ENCODE measurements at places on chromosomes 4 and X.

GRCh38 chr4:22778547-22779163 lies 85.9 kb downstream of the GBA3 start:
- DNase-seq: no peak

- DNase-seq: no peak
Measured at GRCh38 chr4:141410839-141411238, 190.1 kb downstream of the ZNF330 start.

DNA sequence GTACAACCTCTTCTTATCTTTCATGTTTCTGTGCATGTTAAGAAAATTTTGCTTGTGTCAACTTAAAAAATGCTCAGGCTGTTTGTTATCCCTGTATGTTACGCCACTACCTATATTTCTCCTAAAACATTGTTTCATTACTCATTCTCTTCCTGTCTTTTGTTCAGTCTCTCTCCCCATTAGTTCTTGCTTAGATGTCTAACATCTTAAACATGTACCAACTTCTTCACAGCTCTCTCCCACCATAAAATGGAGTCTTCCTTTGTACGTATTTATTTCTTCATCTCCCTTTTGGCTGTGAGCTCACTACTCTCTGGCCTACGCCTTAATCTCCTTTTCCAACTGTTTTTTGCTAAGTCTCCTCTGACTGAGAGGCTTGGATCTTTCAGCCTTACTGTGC lies 36.4 kb downstream of the PCDH7 start:
- DNase-seq: no peak

- DNase-seq: no peak
Measured at GRCh38 chr4:23061431-23061830, 368.7 kb downstream of the GBA3 start.

GRCh38 chr4:145784036-145784435 lies 104.1 kb downstream of the C4orf51 start:
- DNase-seq: no peak

DNA sequence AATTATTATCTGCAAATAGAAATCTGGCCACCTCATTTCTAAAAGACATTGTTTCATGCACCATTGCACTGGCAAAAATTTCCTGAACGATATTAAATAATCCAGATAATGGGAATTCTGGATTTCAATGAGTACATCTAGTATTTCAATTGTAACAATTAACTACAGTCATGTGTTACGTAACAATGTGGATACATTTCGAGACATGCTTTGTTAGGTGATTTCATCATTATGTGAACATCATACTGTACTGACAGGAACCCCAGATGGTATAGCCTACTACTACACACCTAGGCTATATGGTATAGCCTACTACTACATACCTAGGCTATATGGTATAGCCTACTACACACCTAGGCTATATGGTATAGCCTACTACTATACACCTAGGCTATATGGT lies 14.8 kb downstream of the LAMTOR3 start:
- DNase-seq: no peak

DNA sequence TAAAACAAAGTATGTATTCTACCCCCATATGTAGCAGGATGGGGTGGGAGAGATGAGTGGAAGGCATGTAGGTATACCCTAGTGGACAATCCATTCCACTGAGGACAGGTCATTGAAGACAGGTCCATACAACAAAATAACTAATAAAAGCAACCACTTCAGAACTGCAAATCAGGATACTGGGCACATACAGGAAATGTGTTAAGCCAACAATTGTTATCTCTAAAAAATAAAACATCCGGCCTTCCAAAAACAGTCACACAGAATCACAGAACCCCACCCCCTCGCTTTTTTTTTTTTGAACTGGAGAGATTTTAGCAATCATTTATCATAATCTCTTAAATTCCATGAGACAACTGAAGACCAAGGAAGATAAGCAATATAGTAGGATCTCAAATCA lies 112.9 kb downstream of the FRYL start:
- DNase-seq: no peak

DNA sequence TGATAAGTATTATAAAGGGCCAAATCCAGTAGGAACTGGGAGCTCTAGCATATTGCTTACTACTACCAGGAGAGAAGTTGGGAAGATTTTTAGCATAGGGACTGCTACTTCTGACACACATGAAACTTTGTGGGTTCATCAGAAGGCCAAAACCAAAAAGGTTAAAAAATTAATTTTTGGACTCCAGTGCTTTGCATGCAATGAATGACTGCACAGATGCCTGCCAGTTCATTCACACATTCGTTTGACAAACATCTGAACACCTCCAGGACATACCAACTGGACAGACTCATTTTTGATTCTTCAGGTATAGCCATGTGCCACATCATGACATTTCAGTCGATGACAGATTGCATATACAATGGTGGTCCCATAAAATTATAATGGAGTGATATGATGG lies 79.8 kb downstream of the MID1IP1 start:
- no peak for DNase-seq

DNA sequence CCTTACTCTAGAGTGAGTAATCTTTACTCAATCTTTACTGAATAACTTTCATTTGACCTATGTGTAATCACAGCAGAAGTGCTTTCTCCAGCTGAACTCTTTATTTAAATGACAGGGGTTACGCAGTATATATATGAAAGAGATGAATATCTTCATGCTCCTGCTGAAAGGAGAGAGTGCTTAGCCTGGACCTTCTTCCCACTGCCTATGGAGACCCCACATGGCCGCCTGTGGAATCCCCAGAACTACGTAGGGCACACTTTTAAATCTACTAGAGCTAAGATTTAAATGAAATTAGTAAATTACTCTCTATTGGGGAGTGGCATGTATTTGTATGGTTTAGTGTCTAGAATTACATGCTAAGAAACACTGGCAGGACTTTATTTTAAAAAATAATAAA lies 391.2 kb downstream of the ANKRD50 start:
- DNase-seq: no peak

GRCh38 chr4:95178938-95179337 lies 369.8 kb downstream of the UNC5C start:
- no peak for DNase-seq

DNA sequence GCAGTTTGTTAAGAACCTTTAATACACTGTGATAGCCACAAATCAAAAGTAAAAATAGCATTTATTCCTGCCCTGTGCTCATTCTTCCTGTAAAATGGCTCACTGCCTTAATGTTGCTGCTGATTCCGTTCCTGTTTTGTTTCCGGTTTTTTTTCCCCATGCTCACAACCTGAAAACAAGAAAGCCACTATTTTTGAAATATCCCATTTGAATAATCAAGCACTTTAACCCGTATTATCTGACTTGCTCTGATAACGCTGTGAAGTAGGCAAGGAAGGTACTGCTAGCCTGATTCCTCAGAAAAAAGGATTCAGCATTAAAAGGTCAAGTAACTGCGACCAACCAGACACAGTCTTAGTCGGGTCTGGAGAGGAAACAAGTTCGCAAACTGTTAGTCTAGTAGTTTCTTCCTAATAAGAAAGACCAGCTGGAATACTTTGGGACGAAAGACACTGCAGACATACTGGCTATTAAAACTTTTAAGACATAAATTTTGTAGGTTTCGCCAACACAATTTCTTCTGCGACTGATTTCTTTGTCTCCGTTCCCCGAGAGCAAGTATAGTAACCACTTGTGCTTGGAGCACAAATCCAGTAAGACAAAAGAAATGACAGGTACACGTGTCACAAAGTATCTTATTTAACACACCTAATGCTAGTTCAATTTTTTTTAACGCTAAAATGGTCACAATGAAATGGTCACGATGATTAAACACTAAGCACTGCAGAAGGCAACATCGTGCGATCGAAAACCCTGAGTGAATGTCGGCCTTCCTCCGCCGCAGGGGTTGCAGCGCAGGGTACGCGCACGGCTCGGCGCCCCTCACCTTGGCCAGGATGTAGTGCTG lies 802 bp downstream of the COX18 start:
- no peak for DNase-seq

- no peak for DNase-seq
Measured at GRCh38 chrX:68462197-68462596, 28.9 kb upstream of the OPHN1 start.

DNA sequence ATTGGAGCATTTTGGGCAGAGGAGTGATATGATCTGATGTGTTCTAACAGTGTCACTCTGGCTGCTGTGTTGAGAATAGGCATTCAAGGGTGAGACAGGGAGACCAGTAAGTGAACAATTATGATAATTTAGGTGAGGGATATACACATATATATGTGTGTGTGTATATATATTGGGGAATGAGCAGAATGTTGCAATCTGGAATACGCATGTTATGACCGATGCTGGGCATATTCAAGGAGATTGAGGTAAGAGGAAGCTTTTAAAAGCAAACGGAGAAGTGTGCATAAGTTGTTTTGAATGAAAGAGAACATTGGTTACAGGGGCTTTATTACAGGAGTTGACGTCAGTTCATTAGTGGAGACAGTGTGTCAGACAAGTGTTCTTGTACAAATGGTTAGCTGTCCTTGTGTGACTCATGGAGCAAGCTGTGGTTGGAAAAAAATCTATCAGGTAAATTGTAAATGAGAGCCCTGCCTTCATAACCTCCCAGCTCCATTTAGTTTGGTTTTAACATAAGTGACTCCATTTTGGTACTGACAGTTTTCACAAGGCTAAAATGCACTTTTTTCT lies 442.5 kb upstream of the LCORL start:
- DNase-seq: no peak

DNA sequence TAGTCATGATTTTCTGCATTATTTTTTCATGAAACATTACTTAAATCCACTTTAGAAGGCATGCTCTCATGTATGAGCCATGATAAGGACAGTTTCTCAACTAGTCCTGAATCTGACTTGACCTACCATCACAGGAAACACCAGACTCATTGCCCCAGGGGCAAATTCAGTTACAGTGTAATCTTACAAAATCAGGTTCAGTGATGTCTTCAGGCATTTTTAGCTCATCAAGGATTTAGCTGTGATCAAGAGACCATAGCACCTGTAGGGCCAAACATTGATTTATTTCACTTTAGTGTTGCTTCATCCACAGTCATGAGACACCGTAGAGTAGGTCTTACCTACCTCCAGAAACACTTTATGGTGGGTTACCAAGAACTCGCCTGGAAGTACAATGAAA lies 3.1 kb upstream of the TASL start:
- DNase-seq: no peak

GRCh38 chrX:139826065-139827044 lies 106.5 kb downstream of the ATP11C start:
- DNase-seq: no peak

- DNase-seq: no peak
Measured at GRCh38 chr4:20493761-20494353, 206.4 kb upstream of the PACRGL start.

GRCh38 chr4:24932515-24933225 lies 19.8 kb upstream of the CCDC149 start:
- DNase-seq: no peak

- no peak for DNase-seq
Measured at GRCh38 chrX:153439977-153440376, 5.9 kb downstream of the TREX2 start.

DNA sequence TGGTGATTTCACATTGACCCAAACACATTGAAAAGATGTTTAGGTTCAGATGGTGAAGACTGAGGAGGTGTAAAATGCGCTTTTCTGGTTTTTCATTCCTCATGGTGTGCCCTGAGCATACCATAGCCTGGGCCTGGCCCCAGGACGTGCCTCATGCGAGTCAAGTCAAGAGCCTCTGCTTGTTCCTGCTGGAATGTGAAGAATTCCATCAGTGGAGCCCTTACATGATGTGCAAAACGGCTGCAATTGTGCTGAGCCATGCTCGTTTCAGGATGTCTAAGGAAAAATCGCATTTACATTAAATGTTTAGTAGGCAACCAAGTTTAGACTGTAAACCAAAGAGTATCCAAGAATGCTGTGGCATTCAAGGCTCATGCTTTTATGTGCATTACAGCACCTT lies 34.9 kb downstream of the GYG2 start:
- DNase-seq: no peak

DNA sequence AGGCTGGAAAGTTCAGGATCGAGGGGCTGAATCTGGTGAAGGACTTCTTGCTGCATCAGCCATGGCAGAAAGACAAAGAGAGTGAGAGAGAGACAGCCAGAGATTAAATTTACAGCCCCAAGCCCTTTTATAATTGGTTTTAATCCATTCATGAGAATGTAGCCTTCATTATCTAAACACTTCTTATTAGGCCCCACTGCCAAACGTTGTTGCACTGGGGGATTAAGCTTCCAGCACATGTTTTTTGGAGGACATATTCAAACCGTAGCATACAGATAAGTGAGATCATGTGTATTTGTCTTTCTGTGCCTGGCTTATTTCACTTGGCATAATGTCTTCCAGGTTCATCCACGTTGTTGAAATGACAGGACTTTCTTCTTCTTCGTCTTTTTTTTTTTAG lies 524.7 kb downstream of the SPRY1 start:
- DNase-seq: no peak

DNA sequence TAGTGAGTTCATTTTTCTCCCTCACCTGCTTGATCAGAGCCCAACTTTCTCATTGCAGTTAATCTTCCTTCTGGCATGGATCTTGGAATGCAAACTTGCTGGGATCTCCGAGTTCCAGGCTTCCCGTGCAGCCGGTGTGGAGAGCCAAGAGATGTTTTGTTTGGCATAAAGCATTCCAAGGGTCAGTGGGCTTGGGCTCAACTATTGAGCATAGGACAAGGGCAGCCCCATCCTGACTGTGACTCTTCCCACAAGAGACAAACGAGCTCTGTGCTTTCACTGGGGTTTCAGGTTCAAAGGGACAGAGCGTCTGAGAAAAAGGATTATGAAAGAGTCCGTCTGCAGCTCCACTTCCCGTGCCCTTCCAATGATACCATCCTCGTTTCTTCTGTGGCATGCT lies 10.5 kb downstream of the TLR7 start:
- DNase-seq: no peak

DNA sequence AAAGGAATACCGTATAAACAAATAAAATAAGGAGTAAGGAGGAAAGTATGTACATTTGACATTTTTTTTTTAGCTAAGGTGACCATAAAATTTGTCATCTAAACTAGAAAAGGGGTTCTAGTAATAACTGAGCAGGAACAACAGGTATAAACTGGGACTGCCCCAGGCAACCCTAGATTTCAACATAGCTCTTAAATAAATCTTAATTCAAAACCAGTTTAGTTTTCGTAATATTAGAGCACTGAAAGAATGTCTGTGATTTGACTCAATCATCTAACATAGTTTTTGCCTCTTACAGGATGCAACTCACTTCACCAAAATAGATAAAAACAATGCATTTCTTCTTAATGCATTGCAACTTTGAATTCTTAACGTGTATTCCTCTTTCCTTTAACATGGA lies 257.7 kb downstream of the ADAMTS3 start:
- no peak for DNase-seq

GRCh38 chr4:141079393-141079930 lies 53.8 kb downstream of the RNF150 start:
- DNase-seq: no peak

DNA sequence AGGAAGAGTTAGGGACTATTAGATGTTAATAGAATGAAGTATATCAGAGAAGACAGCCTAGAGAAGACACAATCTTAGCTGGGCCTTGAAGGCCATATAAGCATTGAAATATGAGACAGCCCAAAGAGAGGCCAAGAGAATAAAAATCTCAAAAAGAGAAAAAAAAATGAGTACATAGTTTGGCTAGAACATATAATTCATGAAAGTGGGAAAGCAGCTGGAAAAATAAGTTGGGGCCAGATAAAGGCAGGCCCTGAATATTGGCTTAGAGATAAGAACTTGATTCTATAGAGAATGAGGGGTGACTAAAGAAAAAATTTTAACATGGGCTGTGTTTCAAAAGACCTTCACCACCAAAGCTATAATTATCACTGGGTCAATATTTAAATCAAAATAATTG lies 7.4 kb upstream of the UTP3 start:
- no peak for DNase-seq
